IPS DF 6.9 (cell line): ENCODE measurements at places on chromosomes 4 and X.

- no peak for DNase-seq
These were observed 1.3 kb downstream of the CXCL10 start for GRCh38 chr4:76022031-76022430.

- no peak for DNase-seq
These were observed 75.5 kb downstream of the CASP3 start for GRCh38 chr4:184573701-184574100.

DNA sequence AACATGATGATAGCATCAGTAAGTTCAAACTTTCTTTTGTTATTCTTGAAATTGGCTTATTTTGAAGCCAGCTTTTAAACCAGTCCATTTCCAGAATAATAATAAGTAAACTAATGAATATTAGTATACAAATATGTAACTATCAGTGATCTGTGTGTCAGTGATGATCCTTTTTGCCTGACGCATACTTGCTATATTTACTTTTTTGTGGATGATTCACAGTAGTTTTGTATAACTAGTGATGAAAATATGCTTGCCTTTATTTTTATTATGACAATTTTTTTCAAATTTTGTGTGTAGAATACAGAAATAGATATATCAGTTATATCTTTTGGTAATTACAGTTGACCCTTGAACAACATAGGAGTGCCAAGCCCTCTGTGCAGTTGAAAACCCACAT, 49.5 kb downstream of the USP53 start:
- DNase-seq, result no peak

GRCh38 chr4:145436796-145437195, 44.9 kb upstream of the SMAD1 start:
- no peak for DNase-seq

- DNase-seq, result no peak
These were observed 4.0 kb downstream of the NUDT10 start for GRCh38 chrX:51336584-51336983.

DNA sequence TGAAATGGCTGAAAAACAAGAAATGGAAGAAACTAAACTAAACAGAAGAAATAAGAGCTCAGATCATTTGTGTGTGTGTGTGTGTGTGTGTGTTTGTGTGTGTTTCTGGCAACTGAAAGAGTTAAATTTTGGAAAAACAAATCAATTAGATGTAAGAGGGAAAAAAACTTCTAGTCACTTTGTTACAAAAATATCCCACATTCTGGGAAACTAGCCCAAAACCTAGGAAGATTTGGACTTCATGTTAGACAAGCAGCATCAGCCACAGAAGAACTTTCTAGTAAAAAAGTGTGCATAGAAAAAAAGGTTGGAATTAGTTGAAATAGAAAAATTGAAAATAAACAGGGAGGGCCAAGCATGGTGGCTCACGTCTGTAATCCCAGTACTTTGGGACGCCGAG, 111.6 kb upstream of the PRKG2 start:
- DNase-seq, result no peak

- DNase-seq, result no peak
These were observed 11.7 kb upstream of the CLDN34 start for GRCh38 chrX:9955506-9955905.

DNA sequence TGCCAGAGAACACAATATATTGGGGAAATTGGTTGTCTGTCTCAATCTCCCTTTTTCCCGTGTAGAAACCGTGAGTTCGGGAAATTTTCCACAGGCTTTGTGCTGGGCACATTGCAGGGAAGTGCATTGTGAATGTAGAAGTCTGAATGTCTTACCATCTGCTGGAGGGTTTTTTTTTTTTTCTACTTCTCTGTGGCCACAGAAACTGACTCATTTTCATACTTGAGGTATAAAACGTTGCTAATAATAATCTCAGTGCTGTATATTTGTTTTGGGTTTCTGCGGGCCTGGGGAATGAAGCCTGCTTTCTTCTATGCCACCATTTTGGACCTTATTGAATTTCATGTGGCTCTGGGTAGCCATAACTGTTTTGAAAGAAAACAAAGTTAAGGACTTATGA, 1001.2 kb downstream of the STIM2 start:
- DNase-seq, result no peak

- DNase-seq, result no peak
These were observed 65.6 kb downstream of the JAKMIP1 start for GRCh38 chr4:6134612-6135220.

- no peak for DNase-seq
These were observed 36.8 kb upstream of the NAA11 start for GRCh38 chr4:79362626-79363025.

DNA sequence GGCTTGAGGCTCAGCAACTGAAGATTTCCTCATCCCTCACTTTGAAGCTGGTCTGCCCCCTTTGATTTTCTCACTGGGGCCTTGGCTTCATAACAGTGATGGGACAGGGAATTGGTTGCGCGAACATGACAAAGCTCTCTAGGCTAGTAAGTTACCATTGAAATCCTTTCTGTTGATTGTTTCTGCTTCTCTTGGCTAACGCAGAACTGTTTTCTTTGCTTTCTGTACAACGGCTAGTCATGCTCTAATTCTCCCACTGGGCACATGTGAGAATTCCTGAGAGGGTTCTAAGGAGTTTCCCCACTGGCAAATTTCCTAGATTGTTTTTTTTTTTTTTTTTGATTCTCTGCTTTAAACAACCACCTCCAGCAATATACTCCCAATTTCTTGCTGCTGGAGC, 738.6 kb downstream of the PCDH7 start:
- no peak for DNase-seq

DNA sequence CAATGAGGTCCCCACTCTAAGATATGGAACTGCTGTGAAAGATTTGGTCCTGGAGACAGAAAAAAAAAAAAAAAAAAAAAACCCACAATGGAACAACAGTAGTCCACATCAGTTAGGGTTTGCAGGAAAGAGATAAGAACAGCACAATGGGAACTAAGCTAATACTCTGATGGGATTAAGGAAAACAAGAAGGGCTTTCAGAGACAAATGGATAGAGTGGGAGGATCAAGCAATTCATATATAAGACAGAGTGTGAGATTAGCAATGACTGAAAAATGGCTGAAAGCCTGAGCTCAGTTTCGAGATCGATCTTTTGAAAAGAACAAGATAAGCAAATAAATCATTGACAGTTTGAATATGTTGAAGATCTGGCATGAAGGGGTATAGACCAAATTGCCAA, 188.4 kb upstream of the TRPC5 start:
- DNase-seq, result no peak

- no peak for DNase-seq
These were observed 40.1 kb upstream of the SCML1 start for GRCh38 chrX:17697191-17697590.

DNA sequence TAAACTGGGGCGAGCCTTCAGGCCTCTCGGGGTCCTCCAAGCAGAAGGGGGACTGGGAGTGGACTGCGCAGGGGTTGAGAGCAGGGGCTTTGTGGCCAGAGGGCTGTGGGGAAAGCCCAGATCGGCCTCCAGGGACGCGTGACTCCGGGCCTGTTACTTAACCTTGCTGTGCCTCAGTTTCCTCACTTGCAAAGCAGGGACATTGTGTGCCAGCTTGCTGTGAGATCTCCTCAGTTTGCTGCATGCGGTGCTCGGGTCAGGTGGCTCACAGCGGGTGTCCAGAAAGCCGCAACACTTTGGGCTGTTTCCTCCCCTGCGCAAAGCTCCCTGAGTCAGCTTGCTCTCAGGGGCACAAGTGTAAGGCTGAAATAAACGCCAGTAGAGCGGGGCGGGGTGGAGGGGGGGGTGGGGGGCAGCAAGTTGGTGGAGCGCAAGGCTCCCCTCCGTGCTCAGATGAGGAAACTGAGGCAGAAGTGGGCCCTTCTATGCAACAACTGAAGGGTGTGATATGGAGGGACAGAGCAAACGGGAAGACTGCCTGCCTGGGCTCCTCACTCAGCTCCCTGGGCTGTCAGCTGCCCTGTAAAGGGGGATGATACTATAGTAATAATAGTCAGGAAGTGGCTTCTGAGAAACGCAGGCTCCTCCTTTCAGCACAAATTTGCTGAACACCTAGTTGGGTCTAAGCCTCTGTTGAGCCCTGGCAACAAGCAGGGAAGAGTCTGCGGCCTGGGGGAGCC, 101.0 kb downstream of the HMX1 start:
- DNase-seq, result no peak

DNA sequence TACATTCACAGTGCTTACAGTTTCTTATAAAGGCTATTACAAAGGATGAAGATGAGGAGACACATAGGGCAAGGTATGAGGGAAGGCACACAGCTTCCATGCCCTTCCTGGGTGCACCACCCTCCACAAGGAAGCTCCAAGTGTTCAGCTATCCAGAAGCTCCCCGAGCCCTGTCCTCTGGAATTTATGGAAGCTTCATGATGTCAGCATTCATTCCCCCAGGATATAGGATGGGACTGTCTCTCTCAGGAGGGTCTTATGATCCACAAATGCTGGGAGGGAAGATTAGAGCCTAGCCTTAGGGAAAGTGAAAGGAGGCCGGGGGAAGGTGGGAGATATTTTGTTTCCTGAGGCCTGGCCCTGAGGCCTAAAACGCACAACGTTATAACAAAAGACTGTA, 236.0 kb downstream of the ANK2 start:
- no peak for DNase-seq

DNA sequence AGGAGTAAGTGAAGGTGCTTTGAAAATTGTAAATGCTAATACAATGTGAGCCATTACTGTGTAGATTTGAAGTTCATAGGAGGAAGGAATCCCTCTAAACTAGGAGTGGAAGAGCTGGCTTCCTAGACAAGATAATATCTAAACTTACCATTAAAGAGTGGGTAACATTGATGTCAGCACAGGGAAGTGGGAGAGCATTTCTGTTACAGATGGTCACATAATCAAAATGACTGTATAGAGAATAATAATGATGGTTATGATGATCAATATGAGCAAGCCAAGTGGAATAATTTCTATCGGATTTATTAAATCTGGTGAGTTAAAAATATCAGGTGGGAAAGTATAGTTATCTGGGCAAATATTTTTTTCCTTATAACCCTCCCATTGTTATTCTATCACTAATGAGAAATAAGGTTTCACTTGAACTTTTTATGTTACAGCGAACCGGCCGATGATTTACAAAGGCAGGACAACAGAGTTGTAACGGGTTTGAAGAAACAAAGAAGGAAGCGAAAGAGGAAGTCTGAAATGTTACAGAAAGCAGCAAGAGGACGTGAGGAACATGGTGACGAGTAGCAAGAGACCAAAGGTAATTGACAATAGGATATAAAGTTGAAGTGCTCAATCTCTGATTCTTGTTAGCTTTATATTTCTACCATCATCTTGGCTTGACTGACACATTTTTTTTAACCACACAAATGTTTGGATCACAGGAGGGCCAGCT, 43.5 kb downstream of the FMR1NB start:
- DNase-seq, result no peak

GRCh38 chr4:176790398-176790797, 2.3 kb downstream of the VEGFC start:
- no peak for DNase-seq

- DNase-seq, result no peak
These were observed 52.8 kb upstream of the CLNK start for GRCh38 chr4:10737337-10737736.

DNA sequence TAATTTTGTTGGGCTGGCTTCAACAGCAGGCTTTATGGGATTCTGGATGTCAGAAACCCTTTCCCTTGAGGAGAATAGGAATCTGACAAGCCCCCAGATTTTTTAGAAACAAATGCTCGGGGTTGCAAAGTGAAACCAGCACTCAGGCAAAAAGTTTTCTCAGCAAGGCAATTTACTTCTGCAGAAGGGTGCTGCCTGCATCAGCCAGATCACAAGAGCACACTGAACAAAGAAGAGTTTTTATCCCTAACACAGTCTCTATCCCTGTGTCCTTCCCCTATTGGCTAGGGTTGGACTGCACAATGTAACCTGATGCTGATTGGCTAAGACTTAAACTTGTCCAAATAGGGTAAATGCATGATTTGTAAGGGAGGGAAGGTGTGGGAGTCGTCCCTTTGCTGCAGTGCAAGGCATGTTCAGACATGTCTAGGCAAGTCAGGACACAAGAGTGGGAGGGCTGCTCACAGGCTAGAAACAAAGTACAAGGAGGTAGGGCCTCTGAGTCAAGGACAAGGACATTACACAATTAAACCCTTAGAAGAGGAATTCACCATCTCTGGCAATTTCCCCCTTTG, 175.8 kb downstream of the CCNG2 start:
- DNase-seq, result no peak

- DNase-seq, result no peak
These were observed 522 bp downstream of the FNIP2 start for GRCh38 chr4:158769175-158769921.

- no peak for DNase-seq
These were observed 31.7 kb downstream of the SORCS2 start for GRCh38 chr4:7224001-7224400.

GRCh38 chr4:11606078-11606477, 177.4 kb upstream of the HS3ST1 start:
- no peak for DNase-seq

DNA sequence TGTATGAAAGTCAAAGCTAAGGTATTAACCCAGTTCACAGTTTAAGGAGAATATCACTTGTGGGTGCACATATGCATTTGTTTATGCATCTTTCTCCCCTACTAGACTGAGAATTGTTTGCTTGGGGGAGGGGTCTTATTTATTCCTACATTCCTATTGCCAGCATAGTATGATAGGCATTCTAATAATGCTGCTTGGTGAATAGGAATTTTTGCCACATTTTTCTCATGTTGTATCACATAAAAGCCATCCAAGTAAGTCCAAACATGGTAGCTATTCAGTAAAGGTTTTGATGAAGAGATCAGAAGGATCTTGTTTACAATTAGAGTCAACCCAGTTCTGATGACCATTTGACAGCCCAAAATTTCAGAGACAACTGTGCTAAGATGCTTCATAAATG, 48.6 kb downstream of the ASB9 start:
- no peak for DNase-seq

DNA sequence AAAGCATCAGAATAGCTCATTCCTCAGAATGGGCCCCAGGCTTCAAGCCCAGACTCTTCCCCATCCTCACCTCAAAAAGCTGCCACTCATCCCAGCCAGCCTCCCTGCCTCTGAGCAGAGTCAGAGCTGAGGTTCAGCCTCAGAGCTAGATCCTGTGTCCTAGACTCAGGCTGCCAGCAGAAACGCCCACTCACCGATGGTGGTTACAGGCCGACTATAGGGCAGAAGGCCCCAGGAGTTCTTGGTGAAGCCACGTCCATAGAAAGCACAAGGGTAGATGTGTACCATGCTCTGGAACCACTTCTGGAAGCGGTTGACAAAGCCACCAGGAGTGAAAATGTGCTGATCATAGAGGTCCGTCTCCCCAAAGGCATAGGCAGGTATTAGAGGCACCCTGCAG, 7.7 kb downstream of the AWAT2 start:
- DNase-seq, result no peak

DNA sequence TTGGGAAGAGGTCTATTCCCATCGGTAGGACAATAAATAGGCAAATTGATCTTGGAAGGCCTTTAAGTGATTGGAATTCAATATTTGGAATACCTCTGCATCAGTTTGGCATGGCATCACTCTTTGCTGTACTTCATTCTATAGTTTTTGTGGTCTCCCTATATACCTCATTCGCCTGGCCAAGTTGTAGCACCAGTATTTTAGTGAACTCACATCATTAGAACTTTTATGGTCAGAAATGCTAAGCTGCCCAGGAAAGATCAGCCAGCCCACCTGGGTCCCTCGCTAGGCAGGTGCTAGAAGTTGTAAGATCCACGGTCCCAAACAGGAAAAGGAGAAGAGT, 40.3 kb downstream of the ZCCHC13 start:
- no peak for DNase-seq

- DNase-seq, result no peak
These were observed 9.4 kb downstream of the TBC1D25 start for GRCh38 chrX:48548871-48549270.
